Bone marrow (tissue), 2 donors: ENCODE measurements at places on chromosomes 3 and 15.

DNA sequence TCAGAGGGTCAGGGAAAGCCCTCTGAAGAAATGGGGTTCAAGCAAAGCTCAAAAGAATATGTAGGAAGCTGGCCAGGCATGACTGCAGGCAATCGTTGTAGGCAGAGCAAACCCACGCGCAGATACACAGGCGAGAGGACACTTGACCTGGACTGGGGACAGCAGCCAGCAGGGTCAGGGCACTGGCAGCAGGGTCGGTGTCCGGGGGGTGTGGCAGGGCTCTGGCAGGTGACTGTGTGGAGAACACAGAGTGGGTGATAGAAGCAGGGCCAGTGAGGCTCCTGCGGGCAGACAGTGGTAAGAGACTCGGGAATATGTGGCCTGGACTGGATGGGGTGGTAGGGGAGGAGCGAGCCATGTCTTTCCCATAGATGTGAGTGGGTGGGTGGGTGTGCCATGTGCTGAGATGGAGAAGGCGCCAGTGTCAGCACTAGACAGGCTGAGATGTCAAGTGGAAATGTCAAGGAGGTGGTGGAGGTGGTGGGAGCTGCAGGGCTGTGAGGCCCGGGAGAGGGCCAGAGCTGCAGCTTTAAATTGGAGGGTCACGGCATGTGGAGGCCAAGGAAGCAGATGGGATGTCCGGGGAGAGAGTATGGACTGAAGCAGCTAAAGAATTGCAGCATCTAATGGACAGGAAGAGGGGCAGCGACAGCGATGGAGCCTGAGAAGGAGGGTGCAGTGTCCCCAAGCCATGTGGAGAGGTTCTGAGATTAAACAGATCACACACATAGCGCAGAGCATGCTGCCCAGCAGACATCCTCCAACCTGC, 13.4 kb downstream of the TMEM43 start:
- no peak for DNase-seq

DNA sequence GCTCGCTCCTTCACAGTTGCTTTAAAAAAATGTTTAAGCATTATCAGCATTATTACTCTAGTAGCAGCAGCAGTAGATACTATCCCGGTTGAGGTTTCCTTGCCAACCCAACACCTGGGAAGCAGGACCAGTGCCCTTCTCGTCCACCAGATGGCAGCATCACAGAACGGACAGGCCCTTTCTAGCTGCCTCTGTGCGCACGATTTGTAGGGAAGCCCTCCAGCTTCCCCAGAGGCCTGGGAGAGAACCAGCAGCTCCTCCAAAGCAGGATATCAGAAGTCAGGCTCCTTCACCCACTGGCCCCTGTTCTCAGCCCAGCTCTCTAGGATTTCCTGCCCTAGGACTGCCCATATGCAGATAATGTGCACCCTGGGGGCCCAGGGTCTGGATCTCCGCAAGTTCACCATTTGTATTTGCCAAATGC, 16.8 kb upstream of the ESYT3 start:
- DNase-seq: peak; percentile 12

- peak; percentile 59 for DNase-seq
Observed at GRCh38 chr3:126523745-126524428, at the start of gene CHST13. Gene CHST13, plus strand, starts transcription at chr3:126524155. Its CDS starts 178 bp downstream, at chr3:126524333.

GRCh38 chr3:103167850-103168249, 733.0 kb downstream of the ZPLD1 start:
- no peak for DNase-seq

GRCh38 chr3:179016979-179017670, 54.5 kb downstream of the ZMAT3 start:
- no peak for DNase-seq

GRCh38 chr3:183253528-183254486, 754 bp downstream of the B3GNT5 start:
- peak; percentile 71 for DNase-seq

- DNase-seq: no peak
Observed at GRCh38 chr3:150079029-150079739, 108.5 kb upstream of the PFN2 start.

- no peak for DNase-seq
Observed at GRCh38 chr3:53675942-53676341, 170.3 kb downstream of the CHDH start.

GRCh38 chr3:188217726-188218125, 63.8 kb downstream of the LPP start:
- DNase-seq: no peak

GRCh38 chr15:69727121-69727924, 274.7 kb downstream of the RPLP1 start:
- no peak for DNase-seq

GRCh38 chr3:153038779-153039178, 123.2 kb upstream of the RAP2B start:
- no peak for DNase-seq

DNA sequence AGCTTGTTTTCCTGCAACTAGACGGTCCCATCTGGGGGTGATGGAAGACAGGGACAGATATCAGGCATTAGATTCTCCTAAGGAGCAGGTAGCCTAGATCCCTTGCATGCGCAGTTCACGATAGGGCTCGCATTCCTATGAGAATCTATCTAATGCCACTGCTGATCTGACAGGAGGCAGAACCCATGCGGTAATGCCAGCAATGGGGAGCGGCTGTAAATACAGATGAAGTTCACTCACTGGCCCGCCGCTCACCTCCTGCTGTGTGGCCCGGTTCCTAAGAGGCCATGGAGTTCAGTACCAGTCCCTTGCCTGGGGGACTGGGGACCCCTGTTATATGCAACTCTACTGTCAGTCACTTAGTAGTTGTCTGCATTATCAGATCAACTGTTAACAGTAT, 7.9 kb upstream of the DENND6A start:
- DNase-seq: no peak

DNA sequence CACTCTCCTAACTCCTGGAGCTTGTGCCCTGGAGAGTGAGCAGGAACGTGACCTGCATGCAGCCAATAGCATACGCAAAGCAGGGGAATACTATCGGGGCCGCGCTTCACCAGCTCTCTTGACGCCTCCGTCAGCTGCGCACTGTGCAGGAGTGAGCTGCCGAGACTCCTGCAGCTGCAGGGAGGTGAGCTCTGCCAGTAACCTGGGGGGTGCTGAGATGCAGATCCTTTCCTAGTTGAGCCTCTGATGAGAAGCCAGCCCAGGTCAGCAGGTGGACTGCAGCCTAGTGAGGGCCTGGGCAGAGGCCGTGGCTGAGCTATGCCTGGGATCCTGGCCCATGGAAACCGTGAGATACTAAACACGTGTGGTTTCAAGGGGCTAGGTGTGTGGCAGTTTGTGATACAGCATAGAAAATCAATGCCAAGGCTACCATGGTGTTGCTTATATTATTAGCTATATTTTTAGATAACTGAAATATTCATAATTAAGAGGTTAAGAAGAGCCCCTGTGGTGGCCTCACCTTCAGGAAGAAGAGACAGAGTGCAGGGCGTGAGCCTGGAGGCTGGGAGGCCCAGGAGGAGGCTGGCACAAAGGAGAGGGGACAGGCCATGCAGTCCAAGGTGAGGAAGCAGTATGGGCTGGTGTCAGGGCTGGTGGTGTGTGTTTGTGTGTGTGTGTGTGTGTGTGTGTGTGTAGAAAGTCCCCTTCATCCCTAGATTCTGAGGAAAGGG, 5.9 kb upstream of the DNAJB8 start:
- DNase-seq: no peak

DNA sequence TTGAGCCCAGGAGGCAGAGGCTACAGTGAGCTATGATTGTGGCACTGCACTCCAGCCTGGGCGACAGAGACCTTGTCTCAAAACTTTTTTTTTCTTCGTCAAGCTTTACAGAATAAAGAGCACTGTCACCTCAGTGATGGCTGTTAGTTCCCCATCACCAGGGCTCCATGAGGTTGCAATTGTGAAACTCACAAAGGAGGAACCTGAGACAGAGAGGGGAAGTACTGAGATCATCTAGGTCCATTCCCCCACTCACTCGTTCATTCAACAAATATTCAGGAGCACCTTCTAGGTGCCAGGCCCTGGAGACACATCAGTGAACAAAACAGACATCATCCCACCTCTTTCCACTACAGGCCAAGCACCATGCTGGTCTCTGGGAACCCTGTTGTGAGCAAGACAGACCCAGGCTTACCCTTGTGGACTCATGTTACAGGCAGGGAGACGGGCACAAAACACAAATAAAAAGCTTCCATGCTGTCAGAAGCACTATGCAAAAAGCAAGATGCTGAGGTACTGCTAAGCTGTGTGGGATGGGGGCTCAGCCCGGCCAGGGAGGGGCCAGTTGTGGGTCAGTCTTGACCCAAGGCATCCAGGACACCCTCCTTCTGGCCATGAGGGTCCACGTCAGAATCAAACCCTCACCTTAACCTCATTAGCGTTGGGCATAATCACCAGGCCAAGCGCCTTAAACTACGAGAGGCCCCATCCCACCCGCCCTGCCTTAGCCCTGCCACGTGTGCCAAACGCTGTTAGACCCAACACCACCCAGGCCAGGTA, 2.1 kb upstream of the RHO start:
- DNase-seq: peak; percentile 81

DNA sequence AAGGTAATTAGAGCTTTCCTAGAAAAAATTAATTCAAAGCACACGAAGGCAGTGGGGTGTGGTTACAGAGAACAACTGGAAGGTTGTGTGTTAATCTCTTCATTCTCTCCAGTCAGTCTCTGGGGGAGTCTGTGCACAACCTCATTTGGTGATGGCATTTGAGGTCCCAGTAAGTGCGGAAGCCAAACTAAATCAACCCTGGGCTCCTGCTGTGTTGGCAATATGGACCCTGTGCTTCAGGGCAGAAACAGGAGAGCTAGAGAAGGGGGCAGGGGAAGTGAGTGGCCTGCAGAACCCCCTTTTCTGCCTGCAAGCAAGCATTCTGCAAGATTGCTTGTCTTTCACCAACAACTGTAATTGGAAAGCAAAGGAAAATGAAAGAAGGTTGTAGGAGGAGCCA, 195.9 kb upstream of the ST8SIA2 start:
- no peak for DNase-seq

GRCh38 chr3:178456621-178457285, 79.5 kb upstream of the KCNMB2 start:
- no peak for DNase-seq
